Activated T-helper 17 cell treated with anti-CD3 and anti-CD28 coated beads, Interleukin-2, amount 50 U/mL, for 72 hours (primary cell): ENCODE measurements at places on chromosomes 6 and 20.

DNA sequence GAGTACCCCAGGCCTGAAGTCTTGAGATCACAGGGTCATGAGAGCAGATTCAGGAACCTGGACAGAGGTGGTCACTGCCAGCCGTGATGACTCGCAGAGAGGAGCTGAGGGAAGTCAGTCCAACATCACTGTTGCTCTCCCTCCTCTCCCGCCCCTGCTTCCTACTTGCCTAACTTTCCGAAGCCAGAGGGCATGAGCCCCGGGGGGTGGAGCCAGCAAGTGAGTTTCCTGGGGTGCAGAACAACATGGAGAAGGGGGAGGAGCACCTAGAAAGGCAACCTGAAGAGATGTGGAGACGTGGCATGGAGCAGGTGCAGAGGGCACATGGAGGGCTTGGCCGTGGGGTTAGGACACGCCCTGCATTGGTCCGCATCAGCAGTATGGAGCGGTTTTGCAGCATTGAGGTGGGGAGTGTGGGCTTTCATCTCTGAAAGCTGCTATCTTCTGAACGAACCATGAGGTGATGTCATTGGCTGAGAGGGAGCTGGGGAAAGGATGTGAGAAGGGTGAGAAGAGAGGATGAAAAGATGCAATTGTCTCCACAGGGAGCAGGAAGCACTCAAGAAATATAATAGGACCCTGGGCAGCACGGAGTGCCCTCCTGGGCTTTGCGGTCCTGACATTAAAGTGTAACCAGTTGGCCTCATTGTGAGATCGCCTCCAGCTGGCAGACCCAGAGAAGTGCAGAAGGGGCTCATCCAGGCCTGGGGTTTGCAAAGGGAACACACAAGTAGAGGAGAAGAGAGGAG, 25.0 kb downstream of the GDAP1L1 start:
- ATAC-seq = peak; percentile 26

DNA sequence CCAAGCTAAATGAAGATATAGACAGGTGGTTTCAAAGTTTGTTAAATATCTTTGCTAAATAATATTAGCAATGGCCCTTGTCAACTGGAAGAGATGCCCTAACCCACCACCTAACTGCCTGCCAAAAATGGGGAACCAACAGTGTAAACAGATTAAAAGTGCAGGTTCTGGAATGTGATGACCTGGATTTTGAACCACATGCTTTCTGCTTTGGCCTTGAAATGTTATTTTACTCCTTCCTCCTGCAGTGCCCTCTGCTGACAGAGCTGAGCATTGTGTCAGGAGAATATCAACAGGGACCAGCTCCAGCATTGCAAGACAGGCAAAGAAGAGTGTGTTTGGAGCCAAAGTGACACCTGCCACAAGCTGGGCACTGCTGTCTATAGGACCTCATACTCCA, 226.6 kb downstream of the MYLK4 start:
- ATAC-seq = no peak

DNA sequence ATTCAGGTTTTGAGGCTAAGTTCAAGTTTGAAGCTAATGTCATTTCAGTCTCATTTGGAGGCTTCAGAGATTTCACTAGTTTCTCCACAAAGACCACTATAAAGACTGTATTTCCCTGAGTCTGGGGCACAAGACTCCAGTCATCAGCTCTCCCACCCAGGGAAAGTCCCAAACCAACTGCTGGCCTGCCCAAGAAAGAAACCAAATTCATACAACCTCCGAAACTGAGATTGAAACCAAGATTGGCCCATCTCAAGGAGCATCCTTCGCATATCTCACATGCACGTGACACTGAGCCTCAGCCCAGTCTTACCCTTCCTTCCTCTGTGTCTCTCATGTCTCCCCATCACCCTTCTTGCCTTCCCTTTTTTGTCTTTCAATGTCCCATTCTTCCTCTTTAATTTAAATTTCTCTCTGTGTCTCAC, 3.5 kb upstream of the LTA start:
- ATAC-seq = peak; percentile 63

- ATAC-seq = no peak
Observed at GRCh38 chr6:129135451-129135850, 252.5 kb downstream of the LAMA2 start.

GRCh38 chr6:157443066-157443800, 62.2 kb downstream of the ZDHHC14 start:
- peak; percentile 88 for ATAC-seq

- no peak for ATAC-seq
Observed at GRCh38 chr6:71038711-71039344, 82.0 kb upstream of the B3GAT2 start.

DNA sequence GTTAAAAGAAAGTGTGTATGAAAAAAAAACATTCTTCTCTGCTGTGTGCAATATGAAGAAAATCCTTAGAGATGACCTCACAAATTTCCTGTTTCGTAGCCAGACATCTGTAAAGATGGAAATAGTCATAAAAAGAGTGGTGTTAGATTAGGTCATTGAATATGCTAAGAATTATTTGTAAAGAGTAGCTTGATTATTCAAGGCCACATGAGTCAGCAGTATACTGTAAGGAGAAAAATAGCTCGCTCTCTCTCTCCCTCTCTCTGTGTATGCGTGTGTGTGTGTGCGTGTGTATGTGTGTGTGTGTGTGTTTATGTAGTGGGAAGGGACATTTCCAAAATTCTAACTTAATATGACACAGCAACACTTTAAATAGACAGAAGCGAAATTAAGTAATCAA, 78.8 kb downstream of the PTCHD4 start:
- no peak for ATAC-seq

DNA sequence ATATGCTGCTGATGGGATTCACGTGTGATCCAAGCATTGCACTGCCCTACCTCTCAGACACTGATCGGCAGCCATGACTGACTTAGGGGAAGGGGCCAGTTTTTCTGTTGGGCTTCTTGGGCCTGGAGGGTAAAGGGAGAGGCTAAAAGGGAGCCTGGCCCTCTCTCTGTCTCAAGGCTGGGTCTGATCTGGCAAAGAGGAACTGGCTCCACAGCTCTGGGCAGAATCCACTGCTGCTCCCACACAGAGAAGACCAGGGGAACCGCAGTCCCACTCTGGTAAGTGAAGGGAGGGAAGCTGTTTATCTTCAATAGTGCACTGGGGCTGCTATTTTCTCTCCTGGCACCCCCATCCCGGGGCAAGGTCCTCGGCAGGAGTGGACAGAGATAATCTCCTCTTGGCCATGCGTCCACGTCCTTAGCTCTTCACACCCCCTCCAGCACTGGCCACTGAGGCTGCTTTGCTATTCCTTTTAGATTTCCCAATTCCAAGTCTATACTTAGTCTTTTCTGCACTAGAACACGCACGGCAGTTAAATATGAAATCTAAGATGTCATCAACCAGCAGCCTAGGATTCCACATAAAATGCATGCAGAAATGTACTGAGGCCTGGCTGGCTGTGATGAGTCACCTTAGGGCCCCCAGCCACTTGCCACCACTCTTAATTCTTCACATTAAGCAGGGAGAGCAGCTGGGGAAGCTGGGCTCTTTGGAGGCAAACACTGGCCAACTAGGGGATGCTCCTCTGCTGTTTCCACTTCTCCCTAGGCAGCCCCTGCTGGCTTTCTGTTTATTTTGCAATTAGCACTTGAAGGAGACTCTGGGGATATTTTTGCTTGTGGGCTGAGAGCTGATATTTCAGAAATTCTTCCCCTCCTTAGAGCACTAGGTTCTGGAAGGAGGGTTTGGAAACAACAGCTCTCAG, 87.8 kb upstream of the ARMC2 start:
- no peak for ATAC-seq

GRCh38 chr20:32141465-32141980, 32.0 kb downstream of the TM9SF4 start:
- no peak for ATAC-seq

GRCh38 chr6:20327141-20327540, 74.5 kb upstream of the E2F3 start:
- ATAC-seq = no peak

GRCh38 chr6:117568831-117569410, 33.4 kb downstream of the GOPC start:
- peak; percentile 94 for ATAC-seq

DNA sequence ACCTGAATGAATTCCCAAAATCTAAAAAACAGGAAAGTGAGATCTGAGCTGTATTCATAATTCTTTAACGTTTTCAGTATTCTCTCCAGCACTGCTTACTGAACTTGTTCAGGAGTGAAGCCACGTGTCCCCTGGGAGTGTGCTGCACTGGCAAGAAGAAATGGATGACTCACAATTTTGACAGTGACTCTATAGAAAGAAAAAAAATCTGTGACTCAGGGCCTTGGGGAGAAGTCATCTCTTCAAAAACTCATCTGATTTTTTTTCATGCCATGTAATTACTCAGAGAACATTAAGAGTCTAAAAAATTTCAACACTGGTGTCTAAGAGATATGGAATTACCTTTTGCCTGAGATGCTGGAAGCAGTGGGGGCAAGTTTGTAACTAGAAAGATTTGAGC, 39.7 kb downstream of the ANKEF1 start:
- ATAC-seq = peak; percentile 78

- no peak for ATAC-seq
Observed at GRCh38 chr20:13251904-13252297, 30.8 kb downstream of the ISM1 start.

GRCh38 chr6:36114798-36115408, 15.4 kb upstream of the MAPK13 start:
- ATAC-seq = no peak

DNA sequence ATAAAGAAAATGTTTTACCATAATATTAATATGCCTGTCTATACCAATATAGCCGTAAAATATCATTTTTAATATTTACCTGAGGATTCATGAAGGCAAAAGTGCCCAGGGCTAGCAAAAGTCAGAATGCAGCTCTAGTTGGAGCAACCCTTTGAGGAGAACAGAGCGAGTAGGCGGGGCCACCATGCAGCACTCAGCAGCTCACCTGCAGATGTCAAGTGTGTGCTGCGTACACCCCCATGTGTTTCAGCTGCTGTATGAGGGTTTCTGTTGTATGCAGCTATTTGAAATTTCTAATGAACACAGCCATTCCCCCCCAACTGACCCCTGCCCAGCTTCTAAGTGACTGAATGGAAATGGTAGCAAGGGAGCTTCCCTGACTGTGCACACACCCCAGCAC, 508.0 kb downstream of the QKI start:
- ATAC-seq = no peak

GRCh38 chr6:37513576-37513975, 13.9 kb upstream of the CCDC167 start:
- no peak for ATAC-seq

- no peak for ATAC-seq
Observed at GRCh38 chr20:53834062-53834442, 236.3 kb downstream of the BCAS1 start.

- ATAC-seq = no peak
Observed at GRCh38 chr6:104633125-104633524, 226.6 kb downstream of the HACE1 start.

GRCh38 chr6:139291813-139292619, at the start of gene TXLNB:
Gene TXLNB (minus strand): TSS chr6:139291998. CDS start chr6:139288899, 3,099 bp downstream.
- peak; percentile 94 for ATAC-seq

DNA sequence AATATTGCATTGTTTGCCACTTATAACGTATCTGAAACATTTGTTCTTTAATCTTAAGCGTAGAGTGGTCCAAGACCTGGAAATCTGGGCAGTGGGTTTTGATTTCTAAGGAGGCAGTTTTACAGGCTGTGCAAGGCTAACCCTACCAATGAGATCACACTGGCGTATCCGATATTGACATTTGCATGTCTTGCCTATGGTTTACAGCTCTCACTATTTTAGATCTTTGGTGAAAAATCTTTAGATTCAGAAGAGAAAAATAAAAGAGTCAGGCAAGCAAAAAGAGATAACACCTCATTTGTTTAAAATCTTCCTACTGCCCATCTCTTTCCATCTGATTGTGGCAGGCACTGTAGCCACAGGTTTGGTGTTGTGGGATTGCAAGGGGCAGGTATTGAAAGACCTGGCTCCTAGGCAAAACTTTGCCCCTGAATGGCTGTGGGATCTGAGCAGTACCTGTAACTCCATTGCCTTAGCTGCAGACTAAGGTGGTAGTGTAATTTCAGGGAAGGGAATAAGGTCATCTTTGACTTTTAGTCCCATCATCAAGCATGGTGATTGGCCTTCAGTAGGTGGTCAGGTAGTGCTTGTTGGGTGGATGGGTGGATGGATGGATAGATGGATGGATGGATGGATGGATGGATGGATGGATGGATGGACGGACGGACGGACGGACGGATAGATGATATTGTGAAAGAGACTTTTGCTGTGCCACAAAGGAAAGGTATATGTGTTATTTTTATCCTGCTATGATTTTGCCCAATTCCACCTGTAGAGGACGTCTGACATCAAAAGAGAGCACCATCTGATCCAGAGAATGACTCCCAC, 1.9 kb downstream of the TNFAIP3 start:
- no peak for ATAC-seq

DNA sequence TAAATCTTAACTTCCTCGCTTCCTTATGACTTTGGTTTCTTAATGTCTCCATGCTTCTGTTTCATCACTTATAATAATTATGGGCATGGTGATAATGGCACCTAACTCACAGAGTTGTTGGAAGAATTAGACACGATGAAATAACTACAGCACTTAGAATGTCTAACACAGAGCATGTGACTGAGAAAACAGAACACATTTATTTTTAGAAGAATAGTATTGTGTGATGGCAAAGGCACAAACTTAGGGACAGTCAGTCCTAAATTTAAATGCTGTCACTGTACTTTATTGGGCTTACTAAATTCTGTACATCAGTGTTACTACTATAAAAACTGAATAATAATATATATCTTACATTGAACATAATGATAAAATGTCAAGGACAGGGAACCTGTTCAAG, 391.1 kb upstream of the JAG1 start:
- no peak for ATAC-seq

DNA sequence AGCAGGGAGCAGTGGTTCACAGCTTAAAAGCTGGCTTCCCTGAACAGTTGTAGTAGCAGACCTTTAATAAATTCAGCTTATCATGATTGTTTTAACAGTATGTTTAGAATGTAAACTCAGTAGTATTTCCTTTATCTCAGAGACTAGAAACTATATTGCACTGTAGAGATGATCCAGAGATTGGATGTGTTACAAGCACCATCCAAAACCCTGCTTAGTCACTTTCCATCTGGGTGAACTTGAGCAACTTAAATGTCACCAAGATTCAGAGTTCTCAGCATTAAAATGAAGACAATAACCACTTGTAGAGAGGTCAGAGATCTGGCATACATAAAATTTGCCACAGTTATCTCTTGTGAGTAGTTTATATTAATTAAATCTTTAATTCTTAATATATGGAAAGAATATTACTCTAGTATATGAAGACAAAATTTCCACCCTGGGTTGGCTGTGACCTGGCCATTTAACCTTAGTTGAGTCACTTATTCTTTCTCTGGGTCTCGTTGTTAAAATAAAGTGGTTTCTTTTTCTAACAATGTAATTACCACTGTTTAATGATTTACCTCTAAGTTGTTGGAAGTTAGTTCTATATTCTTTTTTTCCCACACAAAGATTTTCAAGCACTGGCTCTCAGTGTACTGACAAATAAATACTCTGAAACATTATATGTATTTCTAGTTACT, 239.2 kb upstream of the FKBP1C start:
- no peak for ATAC-seq

- no peak for ATAC-seq
Observed at GRCh38 chr20:57306747-57307146, 22.9 kb upstream of the SPO11 start.

- no peak for ATAC-seq
Observed at GRCh38 chr20:50695135-50695872, 4.0 kb upstream of the RIPOR3 start.

GRCh38 chr20:25248786-25249172, 894 bp downstream of the PYGB start:
- no peak for ATAC-seq
